ENCODE measurements at places on chromosomes 4 and X. TPM values are rescaled to one million over a fixed set of nuclear protein-coding genes. Genes with fewer than 3 reads are reported as not detected.

TMPRSS11A gene
- not detected for total RNA-seq

SCML1 gene
- total RNA-seq: 11.6 TPM

GRCh38 chrX:39470588-39471407 is 627.0 kb downstream of the BCOR start:
- no peak for DNase-seq

- no peak for DNase-seq
Observed at GRCh38 chr4:31291238-31291637, 571.1 kb downstream of the PCDH7 start.

GRCh38 chr4:121030131-121030530 is 42.2 kb downstream of the NDNF start:
- DNase-seq: no peak

ADGRL3 gene
- total RNA-seq: 1.8 TPM

- DNase-seq: no peak
Observed at GRCh38 chr4:150379454-150379853, 202.5 kb upstream of the MAB21L2 start.

- DNase-seq: no peak
Observed at GRCh38 chr4:2497931-2498330, 29.0 kb downstream of the RNF4 start.

GRCh38 chrX:150856101-150856500 is 42.4 kb downstream of the CD99L2 start:
- no peak for DNase-seq

DNA sequence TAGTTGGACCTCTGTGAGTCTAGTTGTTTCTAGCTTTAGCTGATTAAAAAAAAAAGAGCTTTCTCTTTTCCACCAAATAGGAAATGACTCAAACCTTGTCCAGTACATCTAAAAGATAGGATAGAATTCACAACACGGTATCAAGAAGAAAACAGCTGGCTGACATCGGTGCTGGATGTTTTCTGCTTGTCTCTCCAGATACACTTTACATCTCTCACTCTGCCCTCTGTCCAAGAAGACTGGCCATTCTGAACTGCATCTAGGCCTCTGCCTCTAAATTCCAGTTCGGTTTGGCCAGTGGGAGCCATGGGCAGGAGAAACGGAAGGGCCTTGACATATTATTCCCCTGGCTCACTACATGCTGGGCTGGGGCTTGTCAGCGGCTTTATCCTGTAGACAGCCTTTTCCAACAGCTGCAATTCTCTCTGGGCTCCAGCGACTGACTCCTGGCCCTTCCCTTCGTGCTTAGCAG is 57.3 kb upstream of the SHISA3 start:
- DNase-seq: no peak

MAB21L2 gene
- total RNA-seq: not detected

GRCh38 chr4:14254926-14255325 is 627.4 kb upstream of the BOD1L1 start:
- no peak for DNase-seq

DNA sequence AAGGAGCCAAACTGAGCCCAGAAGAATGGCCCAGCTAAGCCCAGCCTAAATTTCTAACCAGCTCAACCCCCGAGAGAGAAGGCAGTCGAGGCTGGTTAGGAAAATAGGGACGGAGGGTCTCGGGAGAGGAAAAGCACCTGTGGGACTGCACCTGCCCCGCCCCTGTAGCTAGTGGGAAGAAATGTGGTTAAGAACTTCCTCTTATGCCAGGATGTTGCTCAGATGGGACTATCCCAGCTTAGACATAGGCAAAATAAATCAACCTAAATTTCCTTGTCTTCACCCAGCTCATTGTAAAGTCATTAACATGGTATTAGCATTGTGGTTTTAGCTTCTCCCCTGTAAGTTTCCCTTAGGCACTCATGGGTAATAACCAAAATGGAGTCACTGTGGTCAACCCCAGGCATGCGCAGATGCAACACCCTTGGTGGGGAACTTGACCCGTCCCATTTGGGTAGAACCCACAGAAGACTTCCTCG is 86.8 kb downstream of the ZNF718 start:
- no peak for DNase-seq

DNA sequence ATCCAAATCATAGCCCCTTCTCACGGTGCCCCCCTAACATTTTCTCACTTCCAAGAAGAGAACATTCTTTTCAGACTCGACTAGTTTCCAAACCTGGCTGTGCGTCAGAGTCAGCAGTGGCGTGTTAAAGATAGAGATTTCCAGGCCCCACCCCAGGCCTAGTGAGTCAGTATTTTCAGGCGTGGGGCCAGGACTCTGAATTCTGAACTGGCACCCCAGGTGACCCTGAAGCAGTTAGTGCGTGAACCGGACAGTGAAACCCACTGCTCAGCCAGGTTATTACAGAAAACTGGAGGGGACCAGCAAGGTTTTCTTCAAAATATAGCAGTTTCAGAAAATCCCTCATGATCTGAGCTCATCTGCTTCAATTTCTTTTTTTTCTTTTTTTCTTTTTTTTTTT is 35.0 kb upstream of the BCOR start:
- DNase-seq: peak; percentile 74

CXorf49 gene
- total RNA-seq: not detected

- no peak for DNase-seq
Observed at GRCh38 chrX:1182211-1182610, 30.2 kb downstream of the CRLF2 start.

DNA sequence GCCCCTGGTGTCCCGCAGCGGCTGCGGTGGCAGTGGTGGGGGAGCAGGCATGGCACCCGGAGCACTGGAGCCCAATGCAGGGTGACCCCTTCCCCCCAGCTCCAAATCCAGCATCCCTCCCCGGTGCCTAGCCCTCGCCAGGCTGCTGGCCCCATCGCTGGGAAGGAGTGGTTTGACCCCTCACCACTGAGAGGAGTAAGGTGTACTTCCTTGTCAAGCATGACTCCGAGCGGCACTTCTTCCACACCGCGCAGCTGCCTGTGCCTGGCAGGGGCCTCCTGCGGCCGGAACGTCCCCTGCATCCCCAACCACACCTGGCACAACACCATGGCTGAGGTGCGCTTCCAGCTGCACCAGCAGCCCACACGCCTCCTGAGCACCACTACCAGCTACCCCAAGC is 27.0 kb downstream of the LRPAP1 start:
- DNase-seq: no peak

DNA sequence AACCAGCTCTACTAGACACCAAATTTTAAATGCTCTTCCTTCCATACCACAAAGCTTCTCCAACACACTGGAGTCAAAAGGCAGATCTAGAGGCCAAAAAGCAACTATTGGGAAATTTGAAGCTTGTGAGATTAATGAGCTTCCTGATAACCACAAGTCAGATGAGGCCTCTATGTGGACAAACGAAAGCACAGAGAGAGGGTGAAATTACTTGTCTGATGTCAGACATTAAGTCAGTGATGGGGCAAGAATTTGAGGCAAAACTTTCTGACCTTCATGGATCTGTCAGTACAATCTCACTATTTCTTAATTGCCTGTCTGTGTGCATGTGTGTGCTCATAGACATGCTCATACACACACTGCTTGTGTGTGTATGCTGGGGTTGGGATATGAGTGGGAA is 103.6 kb downstream of the GUCY2F start:
- no peak for DNase-seq

WDFY3 gene
- total RNA-seq: 73.2 TPM

UGT2B15 gene
- not detected for total RNA-seq

GRCh38 chr4:88908521-88908920 is 148.5 kb downstream of the FAM13A start:
- DNase-seq: no peak

DNA sequence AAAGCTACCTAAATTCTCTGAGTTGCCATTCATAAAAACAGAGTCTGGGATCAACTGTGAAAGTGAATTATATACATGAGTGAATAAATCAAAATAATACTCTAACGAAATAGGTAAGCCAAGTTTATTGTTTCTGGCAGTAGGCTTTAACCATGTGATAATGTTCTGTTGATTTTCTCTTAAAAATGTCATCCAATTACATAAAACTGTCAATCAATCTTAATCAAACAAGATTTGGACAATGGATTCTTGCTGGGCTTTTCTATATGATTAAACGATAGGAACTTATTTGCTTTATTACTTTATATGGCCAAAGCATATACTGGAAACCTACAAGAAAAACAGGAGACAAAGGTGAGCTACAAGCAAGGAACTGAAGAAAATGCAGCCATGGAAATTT is 148.8 kb downstream of the INPP4B start:
- no peak for DNase-seq

DNA sequence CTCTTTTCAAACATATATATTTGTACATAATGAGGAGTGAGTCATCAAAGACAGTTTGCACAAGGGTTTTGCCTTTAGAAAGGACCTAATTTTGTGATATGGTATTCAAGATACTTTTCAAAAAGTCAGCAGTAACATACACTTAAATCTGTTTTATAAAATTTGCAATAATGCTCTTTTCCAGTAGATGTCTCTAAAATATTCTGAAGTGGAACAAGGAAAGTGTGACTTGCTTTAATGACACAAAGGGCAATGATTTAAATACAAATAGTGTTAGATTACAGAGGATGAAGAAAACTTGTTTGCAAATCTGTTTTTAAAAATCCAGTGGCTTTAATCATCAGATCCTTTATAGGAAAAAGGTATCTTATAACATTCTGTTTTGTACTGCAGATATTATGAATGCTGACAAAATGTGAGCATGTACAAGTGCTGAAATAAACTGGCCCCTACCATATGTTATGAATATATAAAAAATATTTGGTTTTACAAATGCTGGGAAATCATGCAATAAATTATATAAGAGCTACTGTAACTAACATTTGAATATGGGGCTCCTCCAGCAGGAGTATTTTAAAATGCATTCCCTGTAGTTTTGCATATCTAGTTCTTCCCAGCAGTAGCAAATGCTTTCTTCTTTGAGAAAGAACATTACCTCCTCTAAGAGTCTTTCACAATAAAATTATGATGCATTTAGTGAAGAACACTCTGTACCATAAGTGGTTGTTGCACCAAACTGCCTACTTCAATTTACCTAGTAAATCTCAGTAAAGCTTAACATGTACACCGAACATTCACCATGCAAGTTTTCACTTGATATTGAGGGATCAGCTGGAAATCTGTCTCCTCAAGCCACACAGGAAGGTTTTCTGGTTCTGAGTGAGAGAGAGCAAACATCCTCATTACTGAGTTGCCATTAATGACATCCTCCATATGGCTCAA is 20.2 kb downstream of the MMRN1 start:
- no peak for DNase-seq

DNA sequence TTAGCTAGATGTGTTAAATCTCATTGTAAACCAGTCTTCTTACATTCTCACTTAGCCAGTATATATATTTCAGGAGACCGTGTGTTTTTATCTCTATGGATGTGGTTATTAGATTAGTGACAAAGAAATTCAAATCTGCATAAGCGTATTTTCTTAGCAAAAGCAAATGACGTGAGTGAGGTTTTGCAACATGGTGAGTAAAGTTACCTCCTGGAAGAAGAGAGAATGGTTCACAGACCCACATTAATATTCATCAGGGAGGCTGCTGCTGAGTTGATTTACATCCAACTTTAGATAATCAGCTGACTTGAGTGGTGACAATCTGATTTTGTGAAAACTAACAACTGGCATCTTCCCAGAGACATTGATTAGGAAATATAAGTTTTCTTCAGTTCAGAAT is 589.9 kb upstream of the GALNT7 start:
- no peak for DNase-seq

DNA sequence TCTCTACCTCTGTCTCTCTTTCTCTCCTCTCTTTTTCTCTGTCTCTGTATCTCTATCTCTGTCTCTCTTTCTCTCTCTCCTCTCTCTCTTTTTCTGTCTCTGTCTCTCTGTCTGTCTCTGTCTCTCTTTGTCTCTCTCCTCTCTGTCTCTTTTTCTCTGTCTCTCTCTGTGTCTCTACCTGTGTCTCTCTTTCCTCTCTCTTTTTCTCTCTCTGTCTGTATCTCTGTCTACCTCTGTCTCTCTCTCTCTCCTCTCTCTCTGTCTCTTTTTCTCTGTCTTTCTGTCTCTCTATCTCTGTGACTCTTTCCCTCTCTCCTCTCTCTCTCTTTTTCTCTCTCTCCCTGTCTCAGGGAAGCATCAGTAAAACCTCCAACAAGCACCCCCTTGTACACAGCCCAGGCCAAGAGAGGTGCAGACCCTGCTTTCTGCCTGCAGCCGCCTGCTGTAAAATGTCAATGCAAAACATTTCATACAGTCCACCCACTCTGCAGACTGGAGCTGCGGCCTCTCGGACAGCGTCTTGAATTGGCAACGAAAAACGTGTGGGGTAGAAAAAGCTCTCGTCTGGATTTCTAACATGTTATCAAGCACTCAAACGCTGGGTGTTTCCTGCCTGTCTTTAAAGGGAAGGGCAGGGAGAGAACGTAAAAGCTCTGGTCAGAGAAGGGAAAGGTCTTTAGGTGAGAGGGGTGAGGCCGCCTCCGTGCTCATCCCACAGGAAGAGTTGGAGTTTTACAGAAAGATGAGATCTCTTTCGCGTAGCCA is 3.7 kb upstream of the SHOX start:
- DNase-seq: peak; percentile 6

SULT1B1 gene
- total RNA-seq: 0.10 TPM

DNA sequence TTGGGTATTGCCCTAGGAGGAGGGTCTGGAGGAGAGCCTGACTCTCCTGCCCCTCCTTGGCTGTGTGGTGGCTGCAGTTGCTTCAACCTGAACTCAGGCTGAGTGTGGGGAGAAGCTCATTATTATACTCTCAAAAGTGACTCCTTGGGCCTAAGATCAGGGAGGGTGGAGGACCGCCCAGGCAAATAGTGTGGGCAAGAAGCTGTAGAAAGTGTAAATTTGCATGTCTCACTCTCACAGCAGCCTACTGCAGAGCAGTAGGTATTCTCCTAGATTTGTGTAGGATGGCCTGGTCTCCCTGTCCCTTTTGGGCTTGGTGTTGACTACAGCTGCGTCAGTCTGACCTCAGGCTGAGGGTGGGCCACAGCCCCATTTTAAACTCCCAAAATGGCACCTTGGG is 156.1 kb downstream of the ZNF330 start:
- no peak for DNase-seq

DNA sequence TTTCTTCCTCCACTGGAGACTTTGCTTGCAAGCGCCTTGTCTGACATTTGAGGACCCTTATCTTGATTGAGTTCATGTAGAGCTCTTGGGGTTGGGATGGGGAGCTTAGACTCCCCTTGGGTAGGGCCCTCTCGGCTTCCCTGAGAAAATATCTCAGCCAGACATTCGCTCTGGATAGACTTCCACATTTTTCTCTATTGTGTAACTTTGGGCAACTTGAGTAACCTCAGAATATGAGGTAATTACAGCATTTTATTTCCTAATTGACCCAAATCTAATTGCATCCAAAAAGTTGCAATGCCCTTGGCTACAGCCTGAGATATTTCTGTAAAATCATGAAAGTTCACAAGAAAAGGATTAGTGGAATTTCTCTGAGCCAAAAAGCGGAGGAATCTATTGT is 102.8 kb upstream of the MXRA5 start:
- no peak for DNase-seq

GK2 gene
- not detected for total RNA-seq

CYTL1 gene
- 0.71 TPM for total RNA-seq

DNA sequence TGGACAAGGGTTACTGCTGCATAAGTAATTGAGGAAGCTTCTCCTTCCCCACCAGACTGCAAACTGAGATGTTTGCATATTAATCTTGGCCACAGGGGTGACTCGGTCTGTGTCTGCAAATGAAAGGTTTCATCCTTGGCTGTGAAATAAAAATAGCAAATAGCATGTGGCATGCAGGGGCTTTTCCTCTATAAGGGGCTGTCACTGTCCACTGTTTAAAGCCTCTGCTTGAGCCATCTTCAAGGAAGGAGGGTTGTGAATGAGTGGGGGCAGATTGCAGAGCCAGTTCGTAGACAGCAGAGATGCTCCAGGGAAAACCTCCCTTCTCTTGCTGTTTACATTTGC is 33.3 kb downstream of the TMSB4X start:
- DNase-seq: no peak

- no peak for DNase-seq
Observed at GRCh38 chrX:37405956-37406355, 56.8 kb downstream of the PRRG1 start.

Data from lower leg skin (tissue), 4 donors.